Adrenal gland (tissue), 19 donors: ENCODE measurements at places on chromosomes 5 and 9. TPM values are rescaled to one million over a fixed set of nuclear protein-coding genes. Genes with fewer than 3 reads are reported as not detected.

DNA sequence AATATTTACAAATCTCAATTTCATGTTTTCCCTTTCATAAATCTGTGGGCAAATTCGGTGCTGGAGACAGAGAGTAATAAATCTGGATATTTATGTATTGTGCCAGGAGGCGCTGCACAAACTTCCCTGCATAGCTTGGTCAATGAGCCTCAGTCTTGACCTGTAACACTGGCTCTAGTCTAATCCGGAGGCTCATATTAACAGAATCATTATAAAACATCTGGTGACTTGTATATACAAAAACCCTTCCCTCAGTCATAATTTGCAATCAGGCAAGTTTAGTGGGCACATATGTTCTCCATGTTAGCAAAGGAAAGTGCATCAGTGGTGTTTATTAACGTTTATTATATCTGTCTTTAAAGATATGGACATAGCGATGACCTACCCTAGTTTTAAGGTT is 104.0 kb upstream of the BNC2 start:
- DNase-seq = no peak

DNA sequence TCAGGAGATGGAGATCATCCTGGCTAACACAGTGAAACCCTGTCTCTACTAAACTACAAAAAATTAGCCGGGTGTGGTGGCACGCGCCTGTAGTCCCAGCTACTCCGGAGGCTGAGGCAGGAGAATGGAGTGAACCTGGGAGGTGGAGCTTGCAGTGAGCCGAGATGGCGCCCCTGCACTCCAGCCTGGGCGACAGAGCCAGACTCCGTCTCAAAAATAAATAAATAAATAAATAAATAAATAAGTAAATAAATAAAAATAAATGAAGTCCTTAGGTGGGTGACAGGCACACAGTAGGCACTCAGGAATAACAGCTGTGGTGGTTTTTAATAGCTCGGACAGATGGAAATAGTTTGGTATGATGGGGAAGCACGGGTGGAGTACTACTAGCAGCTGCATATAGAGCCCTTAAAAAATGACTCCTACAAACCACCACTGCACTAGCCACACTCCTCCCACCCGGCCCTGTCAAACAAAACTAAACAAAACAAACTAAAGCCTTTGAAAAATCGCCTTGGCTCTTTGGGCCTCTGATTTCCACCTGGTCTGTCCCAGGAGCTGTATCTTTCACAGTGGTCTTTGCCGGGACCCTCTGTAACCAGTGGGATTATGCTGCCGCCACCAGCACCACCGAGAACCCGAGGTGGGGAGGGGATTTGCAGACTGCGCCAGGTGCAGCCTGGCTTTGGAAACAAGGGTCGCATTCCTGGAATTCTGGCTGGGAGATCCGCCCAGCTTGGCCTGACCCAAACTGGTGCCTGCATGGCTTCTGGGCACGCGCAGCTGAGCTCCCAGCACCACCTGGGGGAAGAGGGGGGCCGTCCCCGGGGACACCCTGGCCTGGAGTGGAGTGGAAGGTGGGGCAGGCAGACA is 5.1 kb upstream of the WDR5 start:
- peak; percentile 69 for DNase-seq

DNA sequence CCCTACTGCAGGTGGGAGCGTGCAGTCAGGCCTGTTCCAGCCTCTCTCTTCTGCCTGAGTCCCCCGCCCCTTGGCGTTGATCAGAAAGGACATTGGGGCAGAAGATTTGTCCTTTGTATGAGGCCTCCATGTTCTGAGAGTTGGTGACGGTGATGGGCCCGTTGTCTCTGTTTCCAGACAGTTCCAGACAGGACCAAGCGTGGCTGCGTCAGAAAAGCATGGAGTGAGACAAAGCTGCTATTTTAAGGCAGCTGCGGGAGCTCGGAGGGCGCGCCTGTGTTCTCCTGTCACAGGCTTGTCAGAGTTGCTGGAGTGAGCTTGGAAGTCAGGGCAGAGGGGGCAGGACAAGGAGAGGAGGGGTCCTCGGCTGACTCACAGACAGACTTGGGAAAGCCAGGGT is 32.1 kb upstream of the SH3PXD2B start:
- no peak for DNase-seq

- no peak for DNase-seq
Observed at GRCh38 chr5:103772248-103772647, 209.7 kb upstream of the NUDT12 start.

DNA sequence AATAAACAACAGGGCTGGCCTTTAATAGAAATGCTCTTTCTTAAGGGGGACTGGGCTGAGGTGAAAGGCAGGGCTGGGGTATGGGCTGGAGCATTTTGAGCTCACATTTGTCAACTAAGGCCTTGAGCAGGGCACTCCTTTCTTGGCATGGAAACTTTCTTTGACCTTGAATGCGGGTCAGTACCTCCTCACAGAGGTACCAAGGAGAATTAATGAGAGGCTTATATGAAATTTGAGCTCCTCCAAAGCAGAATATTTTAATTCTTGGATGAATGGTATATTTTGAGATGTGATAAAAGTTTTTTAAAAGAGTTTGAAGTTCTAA is 3.1 kb downstream of the CYSTM1 start:
- peak; percentile 65 for DNase-seq

- no peak for DNase-seq
Observed at GRCh38 chr9:128231638-128232527, 28.7 kb downstream of the DNM1 start.

GRCh38 chr5:132267166-132267739 is 9.8 kb downstream of the PDLIM4 start:
- peak; percentile 43 for DNase-seq

GRCh38 chr9:82302968-82303655 is 314.5 kb downstream of the SPATA31D1 start:
- no peak for DNase-seq

GRCh38 chr5:44387406-44387805 is 1.8 kb downstream of the FGF10 start:
- no peak for DNase-seq

- no peak for DNase-seq
Observed at GRCh38 chr5:27568811-27569210, 530.4 kb upstream of the CDH9 start.

DNA sequence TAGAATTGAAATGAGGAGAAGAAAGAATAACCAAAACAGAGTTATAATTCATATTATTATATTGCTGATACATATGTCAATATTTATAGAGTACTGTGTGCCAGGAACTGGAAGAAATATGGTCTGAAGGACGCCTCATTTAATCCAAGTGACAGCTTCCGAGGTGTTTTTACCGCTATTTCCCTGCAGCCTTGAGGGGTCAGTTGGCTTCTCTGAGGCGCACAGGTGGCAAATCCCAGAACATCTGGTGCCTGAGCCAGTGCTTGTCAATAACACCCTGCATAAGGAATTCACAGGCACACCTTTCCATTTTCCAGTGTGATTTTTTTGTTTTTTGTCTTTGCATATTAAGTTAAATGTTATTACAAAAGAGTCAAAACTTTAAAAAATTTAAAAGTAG is 43.3 kb upstream of the CTSL start:
- DNase-seq = no peak

- DNase-seq = no peak
Observed at GRCh38 chr9:87834357-87834756, 48.3 kb upstream of the SPATA31E1 start.

DNA sequence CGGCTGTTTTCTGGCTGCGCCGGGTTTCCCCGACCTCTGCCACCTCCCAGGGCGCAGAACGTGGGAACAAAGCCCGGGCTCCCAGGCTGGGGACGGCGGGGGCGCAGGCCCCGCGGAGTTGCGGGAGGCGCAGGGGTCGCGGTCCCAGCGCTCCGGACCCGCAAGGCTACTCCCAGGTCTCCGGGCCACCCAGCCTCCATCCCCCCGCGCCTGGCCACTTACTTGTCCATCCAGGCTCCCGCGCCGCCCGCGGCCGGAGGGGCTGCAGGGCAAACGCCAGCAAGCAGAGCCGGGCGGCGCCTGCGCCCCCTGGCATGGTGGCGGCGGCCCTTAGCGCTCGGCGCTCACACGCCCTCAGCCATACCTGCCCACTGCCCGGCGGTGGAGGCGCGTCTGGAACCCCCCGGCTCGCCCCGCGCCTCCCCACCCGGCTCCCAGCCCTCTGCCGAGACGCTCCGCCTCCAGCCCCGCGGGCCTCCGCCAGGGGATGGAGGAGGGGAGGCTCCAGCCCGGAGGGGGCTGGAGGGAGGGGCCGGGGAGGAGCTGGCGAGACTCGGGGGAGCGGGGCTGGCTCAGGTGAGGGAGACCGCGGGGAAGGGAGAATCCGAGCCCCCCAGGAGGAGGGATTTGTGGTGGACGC is at the start of gene ADAM19:
Gene ADAM19, minus strand, starts transcription at position 395 of the 640 bp plus-strand sequence. Its CDS starts 79 bp downstream, at position 316.
- peak; percentile 38 for DNase-seq

DNA sequence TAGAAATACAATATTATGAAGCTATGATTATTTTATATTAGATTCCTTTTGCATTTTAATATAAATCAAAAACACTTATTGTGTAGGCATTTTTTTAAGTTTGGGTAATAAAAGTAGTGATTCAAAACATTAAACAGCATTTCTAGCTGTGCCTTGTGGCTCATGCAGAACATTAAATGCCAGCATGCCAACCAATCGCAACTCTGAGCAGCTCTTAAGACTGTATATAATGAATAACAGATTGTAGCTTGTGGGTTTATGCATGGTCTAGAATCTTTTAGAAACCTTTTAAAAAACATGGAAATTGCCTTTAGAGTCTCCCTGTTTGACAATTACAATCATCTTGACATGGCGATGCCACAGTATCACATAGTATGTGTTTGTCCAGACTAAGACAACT is 903.8 kb downstream of the EFNA5 start:
- DNase-seq = no peak

DNA sequence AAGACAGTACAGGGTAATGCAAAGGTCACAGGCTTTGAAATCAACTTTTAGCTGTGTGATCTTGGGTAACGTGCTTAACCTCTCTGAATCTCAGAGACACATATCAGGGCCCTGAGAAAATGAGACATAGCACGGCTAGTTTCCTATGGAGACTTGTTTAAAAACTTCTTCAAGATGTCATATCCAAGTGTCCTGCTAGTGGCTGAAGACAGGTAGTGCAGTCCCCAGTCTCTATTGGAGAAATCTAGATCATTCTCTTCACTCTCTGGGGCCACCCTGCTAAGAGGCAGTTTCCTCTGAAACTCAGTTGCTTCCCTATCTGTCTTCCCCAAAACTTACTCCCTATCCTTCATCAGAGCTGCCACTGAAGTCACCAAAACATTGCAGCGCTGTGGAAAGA is 30.3 kb upstream of the GRXCR2 start:
- no peak for DNase-seq

DNA sequence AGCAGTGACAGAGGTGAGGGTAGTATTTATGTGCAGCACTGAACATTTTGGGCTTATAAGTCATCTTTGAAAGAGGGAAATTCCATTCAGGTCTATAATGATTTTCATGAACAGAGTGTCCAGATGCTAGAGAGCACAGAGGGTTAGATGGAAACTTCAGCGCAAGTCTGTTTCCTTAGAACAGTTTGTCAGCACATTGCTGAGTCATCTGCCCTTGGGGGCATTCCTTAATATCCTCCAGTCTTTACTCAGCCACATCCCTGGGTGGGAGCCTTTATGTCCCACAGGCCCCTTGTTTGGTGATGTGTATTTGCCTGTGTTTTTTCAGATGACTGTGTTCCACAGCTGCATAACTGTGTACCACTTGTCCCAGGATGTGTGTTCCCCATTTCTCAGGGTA is 138.5 kb upstream of the S1PR3 start:
- DNase-seq = no peak

DNA sequence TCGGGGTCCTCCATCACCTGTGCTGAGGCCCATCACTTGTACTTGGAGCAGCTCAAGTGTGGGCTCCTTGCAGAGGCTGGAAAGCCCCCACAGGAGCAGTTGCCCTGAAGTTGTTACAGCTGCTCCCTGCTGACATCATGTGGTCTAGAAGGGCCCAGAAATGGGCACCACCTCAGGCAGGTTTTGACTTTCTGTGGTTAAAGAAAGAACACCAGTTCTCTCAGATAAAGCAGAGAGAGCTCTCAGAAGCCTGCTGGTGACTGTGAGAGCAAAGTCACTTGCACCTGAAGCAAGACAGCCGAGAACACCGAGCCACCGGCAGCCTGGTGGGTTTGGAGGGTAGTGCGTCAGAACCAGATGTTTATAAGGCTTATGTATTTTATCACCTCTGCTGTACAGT is 70.4 kb downstream of the MVB12B start:
- no peak for DNase-seq

- DNase-seq = peak; percentile 88
Observed at GRCh38 chr5:180825768-180826525, 23.3 kb upstream of the MGAT1 start.

- DNase-seq = no peak
Observed at GRCh38 chr5:101338226-101338625, 435.1 kb upstream of the ST8SIA4 start.

DNA sequence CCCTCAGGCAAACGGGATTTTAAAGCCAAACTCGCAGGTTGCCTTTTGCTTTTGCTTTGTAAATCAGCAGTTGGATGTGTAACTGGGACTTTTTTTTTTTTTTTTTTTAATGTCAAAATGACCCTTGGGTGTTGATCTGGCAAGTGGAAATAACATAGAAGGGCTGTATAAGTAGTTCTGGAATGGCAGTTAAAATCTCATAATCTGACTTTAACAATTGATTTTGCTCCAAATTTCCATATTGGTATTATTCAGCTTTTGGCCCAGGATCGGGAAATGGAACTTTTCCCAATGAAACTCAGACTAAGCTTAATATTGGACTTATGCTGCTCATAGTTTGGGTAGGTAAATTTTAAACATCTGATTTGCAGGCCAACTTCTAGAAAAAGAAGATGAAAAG is 346.8 kb upstream of the NUDT12 start:
- no peak for DNase-seq

GRCh38 chr5:117665121-117665520 is 1090.5 kb upstream of the SEMA6A start:
- DNase-seq = no peak

DNA sequence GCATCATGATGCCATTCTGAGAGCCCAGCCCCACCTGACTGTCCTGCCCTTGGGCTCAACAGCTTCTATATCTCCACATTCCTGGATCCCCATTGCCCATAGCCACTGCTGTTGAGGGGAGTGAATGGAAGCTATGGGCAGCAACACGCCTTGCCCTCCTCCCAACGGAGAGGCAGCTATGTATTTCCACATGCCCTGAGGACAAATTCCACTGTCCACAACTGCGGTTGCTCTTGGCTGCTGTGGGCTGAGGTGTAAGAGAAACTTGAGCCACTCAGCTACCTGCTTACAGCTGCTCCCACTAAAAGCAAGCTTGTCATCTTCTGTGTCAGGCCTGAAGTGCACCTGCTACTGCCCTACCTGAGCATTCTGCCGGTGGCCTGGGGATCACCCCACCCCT is 222.9 kb downstream of the PSAT1 start:
- no peak for DNase-seq

DNA sequence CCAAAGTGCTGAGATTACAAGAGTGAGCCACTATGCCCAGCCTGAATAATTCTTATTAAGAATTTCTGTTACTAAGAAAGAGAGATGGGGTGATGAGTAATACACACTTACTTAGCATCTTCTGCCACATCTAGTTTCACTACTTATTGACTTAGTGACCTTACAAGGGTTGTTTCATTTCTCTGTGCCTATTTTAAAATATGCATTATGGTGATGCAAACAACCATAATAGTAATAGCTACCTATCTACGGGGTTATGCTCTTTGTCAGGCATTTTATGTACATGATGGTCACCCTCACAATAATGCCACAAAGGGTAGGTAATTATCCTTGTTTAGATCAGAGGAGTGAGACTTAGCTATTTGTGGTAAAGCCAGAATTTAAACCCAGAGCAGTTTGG is 499.0 kb upstream of the SGCD start:
- DNase-seq = no peak

The CNTNAP3B gene
- 7.4 TPM for total RNA-seq

The PALM2AKAP2 gene
- total RNA-seq = 18.8 TPM

The PCDHA6 gene
- total RNA-seq = 0.61 TPM

The SUSD3 gene
- 4.4 TPM for total RNA-seq

The IFNA21 gene
- total RNA-seq = not detected

The MSMP gene
- total RNA-seq = not detected

The KCNV2 gene
- not detected for total RNA-seq
